ENCODE measurements at places on chromosomes 12 and 14.

GRCh38 chr12:22627371-22627770 lies 2.4 kb downstream of the ETNK1 start:
- no peak for DNase-seq

GRCh38 chr14:85106506-85106905 lies 423.4 kb upstream of the FLRT2 start:
- DNase-seq, result no peak

DNA sequence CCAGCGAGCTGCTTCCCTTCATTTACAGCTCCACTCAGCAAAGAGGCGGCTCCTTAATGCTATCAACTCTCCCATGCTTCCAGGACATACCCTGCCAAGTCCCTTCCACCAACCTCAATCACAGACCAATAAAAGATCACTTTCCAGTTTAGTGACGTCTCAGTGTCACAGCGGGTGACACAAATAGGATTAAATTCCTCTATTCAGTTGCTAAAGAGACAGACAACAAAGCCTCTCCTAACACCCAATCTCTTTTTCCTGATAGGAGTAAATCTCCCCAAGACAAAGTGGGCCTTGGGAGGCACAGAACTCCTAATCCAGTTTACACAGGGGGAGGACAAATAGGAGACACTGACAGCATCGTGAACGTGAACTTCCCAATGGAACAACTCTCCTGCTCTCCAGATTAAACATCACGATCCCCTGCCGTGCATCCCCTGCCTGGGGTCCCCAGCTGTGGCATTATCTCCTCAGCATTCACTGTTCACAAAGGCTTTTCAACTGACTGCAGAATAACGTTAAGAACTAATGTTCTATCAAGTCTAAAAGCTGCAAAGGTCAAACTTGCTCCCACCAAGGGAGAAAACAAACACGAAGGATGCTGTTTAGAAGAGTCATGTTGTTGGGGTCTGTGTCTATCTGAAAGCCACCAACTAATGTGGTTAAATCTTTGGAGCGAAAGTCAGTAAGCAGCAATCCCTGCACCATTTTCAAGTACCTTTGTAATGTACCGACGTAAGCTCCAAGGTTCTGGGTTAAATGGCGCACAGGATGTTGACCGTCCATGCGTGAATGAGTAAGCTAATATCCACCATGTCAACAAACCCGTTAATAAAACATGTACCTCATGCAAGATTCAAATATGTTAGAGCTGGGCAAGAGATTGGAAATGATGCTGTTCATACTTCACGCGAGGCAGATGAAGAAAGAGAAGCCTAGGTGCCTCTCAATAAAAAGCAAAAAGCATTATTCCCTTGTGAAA lies 31.5 kb downstream of the TMEM132D start:
- no peak for DNase-seq

DNA sequence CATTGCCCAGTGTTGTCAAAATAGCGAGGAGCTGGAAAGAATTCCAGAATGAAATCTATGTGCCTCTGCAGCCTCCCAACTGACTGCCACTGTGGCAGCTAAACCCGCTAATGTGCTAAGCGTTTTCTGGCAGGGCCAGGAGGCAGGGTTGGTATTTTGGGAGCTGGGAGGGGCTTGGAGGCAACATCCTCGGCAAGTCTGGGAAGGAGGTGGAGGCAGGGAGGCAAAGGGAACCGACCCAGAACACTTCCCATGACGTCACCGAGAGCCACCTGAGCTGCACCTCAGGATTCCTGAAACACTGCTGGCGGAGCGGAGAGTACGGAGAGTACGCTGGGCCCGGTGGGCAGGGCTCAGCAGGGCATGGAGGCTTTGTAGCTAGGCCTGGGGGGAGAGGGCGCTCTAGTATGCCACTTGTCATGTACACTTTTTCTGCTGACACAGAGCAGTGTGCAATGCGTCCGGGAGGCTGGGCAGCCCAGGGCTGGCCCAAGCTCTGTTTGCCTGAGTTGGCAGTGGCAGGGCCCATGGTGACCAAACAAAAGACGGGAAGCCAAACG lies 81.5 kb downstream of the DPF3 start:
- no peak for DNase-seq

DNA sequence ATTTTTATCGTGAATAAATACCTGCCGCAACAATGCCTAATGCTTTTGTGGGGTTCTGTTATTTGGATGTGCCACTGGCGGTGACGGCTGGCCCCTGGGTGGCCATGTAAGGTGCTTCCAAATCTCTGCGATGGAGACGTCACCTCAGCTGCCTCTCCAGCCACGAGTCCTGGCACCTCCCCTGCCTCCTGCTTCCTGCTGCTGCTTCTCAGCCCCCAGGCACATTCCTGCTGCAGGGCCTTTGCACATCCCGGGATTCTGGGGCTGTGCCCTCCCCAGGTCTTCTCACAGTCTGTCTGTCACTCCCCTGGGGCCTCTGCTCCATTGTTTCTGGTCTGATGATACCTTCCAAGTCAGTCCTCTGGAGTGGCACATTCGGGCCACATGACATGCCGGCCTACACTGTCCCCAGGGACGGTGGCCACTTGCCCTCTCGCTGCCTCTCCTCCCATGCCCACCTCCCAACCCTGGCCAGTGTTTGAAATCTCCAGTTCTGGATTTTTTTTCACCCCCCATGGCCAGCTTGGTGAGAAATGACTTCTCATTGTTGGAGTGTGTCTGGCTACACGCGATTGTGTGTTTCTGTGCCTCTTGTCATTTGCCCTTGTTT lies 151.8 kb downstream of the KIF26A start:
- no peak for DNase-seq

DNA sequence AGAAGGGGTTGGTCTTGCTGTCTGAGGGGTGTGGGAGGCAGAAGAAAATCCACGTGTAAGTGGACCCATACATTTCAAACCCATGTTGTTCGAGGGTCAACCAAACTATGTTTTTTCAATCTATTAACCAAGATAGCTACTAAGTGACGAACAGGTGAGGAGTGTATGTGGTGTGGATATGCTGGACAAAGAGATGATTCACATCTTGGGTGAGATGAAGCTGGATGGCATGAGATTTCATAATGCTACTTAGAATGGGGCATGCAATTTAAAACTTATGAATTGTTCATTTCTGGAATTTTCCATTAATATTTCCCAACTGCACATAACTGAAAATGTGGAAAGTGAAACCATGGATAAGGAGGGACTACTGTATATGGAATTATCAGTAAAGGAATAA lies 17.9 kb upstream of the KTN1 start:
- no peak for DNase-seq
